Amniotic stem cell (primary cell): ENCODE measurements at places on chromosomes 2 and 18.

DNA sequence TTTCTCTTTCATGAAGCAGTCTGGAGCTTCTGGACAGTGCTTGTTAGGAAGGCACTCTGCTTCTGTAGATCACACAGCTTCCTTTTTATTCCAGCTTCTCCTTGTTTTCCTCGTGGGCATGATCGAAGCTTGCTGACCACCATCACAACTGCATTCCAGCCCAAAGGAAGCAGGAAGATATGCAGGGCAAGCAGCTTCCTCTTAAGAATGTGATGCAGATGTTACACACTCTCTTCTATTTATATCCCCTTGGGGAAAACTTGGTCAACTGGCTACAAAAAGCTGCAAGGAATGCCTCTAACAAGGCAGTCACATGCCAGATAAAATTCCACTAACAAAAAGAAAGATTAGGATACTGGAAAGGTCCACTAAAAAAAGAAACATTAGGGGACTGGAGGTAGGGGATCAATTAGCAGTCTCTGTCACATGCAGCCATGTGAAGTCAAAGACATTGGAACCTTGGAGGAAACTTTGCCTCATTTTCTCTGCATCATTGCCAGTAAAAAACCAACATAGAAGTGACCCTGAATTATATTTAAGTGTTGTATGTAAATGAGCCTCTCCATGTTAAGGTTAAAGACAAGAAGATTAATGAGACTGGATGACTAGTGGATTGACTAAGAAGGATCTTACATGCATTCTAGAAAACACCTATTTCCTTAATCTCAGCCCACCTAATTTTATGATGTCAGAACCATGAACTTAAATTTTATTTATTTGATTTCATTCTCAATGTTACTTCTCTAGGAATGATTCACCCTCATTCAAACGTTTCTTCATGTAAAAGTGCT lies 98.3 kb downstream of the NAB1 start:
- DNase-seq = no peak

DNA sequence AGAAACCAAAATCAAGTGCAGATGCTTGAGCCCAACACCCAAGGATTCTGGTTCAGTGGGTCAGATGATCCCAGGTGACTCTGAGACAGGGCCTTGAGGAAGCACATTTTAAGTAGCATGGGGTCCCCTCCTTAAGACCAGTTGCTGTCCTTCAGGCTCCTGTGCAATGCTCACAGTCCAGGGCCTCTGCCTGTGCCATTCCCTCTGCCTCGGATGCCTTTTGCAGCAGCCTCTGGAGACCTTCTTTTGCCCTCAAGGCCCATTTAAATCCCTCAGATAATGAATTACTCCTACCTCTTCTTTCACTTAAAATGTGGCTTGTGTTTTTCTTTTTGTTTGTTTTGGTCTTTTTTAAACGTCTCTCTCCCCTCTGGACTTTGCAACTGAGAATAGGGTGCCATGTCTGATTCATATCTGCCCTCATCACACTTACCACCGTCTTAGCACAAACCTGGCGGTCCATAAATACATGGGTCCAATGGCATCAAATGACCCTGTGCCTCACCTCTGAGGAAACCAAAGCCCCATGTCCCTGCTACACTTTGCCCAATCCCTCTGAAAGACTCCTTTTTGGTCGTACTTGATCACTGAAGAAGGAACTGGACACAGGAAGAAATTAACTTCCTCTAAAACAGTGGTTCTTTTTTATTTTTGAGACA lies 14.2 kb downstream of the ACTG2 start:
- no peak for DNase-seq

DNA sequence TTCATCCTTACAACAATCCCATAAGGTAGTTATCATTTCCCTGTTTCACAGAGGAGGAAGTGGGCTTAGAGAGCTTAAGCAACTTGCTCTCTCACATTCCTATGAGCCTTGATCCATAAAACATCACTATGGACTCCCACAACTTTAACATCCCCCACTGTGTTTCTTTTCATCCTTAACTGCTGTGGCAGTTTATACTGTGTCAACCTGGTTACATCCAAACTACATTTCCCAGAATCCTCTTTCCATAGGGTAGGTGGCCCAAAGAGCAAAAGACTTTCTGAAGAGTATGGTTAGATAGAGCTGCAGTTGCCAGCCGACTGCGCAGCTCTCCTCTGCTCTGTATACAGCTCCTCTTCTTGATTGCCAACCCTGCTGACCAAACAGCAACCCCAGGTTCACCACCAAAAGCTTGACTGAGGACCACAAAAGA lies 22.5 kb downstream of the MAP3K2 start:
- DNase-seq = no peak

- no peak for DNase-seq
These were observed 30.5 kb downstream of the NAB1 start for GRCh38 chr2:190679391-190679790.

- DNase-seq = no peak
These were observed 689 bp downstream of the RPRD1A start for GRCh38 chr18:36066686-36067054.

DNA sequence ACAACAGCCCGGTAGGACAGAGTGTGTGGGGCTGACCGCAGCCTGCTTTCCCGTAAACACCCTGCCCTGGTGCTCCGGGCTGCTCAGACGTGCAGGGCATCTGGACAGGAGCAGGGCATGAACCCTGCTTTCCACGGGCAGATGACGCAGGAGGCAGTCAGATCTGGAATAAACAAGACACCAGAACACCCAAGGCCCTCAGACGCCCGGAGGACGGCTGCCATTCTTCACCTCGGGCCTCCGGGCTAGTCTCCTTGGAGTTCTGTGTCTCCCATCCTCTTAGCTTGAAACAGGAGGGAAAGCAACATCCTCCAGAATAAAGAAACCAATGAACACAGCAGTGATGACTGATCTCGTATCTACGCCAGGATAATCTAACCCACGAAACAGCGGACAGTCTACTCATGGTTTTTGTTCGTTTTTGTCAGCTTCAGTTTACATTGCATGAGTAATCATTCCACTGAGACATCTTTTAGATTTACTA lies 7.3 kb downstream of the PXDN start:
- DNase-seq = peak; percentile 81

DNA sequence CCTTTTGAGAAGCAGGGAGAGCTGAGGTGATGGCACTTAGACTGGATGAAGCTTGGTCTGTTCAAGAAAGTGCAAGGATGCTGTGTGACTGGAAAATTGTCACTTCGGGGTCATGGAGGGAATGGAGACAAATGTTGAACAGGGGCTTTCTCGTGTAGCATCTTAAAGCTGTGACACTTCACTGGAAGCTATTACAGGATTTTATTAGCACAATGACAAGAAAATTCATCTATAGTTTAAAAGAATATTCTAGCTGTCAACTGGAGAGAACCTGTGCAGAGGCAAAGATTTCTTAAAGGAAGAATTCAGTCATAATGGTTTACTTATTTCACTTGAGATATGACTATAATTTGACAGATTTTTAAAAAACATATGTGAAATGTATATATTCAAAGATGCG lies 963.9 kb upstream of the ZEB2 start:
- no peak for DNase-seq

- DNase-seq = peak; percentile 43
These were observed 445.7 kb upstream of the SLC14A2 start for GRCh38 chr18:45169610-45170009.

GRCh38 chr2:225022188-225022587 lies 20.1 kb downstream of the DOCK10 start:
- DNase-seq = no peak

DNA sequence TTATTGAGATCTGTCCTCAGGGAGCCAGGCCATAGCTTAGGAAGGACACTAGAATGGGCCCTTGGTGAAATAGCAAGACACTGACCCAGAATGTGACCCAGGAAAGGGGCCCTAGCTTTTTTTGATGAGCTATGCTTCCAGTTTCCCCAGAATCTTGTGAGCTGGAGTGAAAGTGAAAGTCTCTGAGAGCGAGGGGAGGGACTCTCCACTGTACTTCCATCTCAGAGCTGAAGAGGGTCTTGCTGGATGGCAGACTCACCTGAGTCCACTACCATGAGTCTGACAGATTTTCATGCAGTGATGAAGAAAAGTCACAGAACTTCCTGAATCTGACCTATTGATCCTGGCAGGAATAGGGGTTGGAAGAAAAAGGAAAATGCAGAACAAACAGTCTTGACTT lies 3.1 kb downstream of the ARHGAP25 start:
- DNase-seq = no peak

DNA sequence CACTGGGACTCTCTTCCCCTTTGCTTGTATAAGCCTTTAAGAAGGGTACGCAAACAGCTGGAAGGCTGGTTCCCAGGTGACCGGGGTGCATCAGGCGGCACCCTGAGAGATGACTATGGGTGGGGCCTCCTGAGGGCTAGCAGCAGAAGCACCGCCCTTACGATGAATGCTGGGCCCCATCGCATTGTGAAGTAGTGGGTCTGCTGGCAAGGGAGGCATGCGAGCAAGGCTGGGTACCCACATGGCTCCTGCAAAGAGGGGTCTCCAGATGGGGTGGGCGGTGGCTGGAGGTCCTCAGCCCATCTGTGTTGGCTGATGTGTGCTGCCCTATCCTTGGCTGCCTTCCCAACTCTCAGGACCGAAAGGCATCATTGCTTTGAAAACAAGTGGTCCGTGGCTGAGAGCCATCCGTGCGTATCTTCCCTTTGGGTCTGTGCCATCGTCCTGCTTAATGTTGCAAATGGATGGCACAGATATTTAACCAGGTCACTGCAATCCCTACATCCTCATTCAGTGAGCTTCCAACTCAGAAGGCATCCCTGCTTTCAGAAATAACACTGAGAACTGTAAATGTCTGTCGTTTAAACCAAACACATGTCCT lies 83.5 kb upstream of the GPC1 start:
- no peak for DNase-seq

DNA sequence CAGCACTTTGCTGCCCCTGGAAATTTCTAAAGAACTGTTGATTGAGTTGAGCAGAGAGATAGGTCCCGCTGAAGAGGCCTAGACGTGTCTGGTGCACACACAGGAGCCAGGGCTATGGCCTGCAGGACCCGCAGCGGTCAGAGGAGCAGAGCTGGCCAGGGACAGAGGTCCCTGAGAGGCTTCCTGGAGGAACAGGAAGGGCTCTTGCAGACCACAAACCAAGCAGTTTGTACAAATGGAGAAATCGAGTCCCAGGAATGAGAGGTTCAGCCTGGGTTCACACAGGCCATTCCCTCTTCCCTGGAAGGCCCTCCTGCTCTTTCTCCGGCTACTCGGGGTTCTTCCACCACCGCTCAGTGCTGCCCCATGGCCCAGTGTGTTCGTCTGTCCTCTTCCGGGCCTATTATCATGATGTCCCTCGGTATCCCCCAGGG lies 1.2 kb upstream of the BIN1 start:
- no peak for DNase-seq

DNA sequence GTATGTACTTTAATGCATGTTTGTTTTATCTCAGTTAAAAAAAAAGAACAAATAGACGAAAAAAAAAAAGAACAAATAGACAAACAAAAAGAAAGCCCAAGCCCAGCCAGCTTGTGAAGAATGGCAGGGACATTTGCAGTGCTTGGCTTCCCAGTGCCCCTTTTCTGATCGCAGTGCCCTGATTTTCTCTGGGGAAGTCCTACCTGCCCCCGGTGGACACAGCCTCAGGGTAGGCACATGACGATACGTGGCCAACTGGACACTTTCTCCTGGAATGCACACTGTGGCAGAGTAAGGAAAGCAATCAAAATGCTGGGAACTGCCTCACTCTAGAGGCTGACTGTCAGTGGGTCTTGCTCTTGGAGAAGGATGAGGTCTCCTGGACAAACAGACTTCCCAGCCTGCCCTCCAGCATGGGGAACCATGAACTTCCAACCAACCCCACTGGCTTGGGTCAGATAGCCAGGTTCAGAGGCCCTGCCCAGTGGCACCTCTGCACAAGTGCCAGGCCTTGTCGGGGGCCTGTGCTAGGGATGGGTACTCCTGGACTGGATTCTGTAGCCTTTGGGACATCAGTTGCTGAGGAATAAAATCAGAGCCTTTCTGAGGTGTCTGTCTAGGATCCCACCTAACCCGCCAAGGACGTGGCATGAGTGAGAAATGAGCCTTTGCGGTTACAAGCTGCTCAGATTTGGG lies 76.7 kb downstream of the INHBB start:
- no peak for DNase-seq

GRCh38 chr18:73824671-73825070 lies 323.0 kb downstream of the FBXO15 start:
- DNase-seq = peak; percentile 2

DNA sequence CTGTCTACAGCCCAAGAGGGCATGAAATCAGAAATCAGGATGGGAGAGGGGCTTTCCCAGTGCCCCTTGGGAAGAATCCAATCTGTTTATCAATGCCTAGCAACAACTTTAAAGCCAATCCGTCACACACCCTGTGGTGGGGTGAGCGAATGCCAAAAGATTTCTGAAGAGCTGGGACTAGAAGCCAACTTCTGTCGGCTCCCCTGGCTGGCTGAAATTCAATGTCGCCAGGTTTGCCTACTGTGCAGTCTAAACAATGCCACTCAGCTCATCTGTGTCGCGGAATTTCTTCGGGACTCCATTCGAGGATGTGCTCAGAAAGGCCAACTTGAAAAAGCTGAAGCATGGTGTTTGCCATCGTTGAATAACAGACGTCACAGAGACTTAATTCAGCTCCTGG lies 31.5 kb upstream of the NCKAP5 start:
- no peak for DNase-seq

DNA sequence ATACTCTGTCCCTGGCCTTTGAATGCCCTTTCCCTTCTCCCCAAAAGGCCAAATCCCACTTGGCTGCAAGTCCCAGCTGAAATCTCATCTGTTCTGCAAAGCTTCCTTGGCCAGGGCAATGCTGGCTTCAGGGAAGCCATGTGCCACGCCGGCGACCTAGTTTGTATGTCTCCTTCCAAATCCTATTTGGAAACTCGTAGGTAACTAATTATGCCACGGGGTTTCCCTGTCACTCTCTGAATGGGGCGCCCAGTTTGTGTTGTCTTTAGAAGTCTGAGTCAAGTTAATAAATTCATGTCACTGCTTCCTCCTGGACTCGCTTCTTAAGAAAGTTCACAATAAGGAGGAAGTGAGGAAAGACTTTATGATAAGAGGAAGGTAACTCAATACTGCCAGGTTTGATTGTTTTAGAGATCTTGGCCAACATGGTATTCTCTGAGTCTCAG lies 19.1 kb downstream of the FHL2 start:
- DNase-seq = no peak

DNA sequence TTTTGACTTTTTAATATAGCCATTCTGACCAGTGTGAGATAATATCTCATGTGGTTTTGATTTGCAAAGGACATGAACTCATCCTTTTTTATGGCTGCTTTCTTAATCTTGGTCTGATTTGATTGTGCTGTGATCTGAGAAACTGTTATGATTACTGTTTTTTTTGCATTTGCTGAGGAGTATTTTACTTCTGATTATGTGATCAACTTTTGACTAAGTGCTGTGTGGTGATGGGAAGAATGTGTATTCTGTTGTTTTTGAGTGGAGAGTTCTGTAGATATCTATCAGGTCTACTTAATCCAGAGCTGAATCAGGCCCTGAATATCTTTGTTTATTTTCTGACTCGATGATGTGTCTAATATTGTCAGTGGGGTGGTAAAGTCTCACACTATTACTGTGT lies 16.8 kb downstream of the SP140L start:
- no peak for DNase-seq

DNA sequence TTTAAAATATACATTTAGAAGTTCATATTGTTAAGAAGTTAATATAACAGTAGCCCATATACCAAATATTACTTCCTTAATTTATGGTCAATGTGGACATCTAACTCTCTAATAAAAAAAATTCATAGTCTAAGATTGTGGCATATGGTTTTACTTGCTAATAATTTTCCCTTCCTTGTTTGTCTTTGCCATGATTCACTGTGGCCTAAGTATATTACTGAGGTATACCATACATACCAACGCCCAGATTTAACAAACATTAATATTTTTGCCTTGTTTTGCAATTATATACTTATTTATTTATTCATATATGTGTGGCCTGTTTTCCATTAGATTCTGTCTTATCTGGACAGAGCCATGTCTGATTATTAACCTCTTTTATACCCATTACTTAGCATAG lies 54.6 kb upstream of the CCDC150 start:
- no peak for DNase-seq
